ENCODE measurements at places on chromosomes 1 and 21.

GRCh38 chr1:205843036-205843859 is 6.7 kb downstream of the PM20D1 start:
- no peak for DNase-seq

DNA sequence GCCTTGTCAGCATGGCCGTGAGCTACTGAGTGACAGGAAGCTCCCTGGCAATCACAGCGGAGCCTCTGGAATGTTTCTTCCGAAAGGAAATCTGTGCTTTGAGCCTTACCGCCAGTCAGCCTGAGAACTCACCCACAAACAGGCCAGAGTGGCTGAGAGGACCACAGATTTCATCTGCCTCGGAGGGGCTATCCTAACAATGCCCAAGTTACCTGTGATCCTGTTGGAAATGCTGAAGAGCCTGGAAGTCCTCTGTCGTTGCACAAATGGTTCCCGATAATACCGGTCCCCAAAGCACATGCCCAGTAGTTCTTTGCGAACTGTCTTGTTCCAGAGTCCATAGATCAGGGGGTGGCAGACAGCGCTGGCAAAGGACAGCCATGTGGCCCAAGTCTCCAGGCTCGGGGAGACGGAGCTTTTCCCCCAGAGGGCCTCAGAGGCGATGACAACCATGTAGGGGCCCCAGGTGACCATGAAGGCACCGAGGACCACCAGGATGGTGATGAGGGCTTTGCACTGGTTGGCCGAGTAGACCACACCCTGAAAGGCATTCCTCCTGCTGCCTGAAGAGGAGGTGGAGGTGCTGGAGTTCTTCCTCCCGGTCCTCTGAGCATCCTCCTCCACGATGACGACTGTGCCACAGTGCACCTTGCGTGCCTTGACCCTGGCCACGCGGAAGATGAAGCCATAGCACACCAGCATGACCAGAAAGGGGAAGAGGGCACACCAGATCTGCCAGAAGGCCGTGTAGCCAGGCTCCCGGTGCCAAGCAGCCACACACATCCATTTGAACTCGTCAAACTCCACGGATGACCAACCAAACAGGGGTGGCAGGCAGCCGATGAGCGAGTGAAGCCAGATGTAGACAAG is 40.2 kb downstream of the GPR161 start:
- DNase-seq = no peak

GRCh38 chr1:232890340-232890943 is 60.0 kb upstream of the NTPCR start:
- DNase-seq = no peak

DNA sequence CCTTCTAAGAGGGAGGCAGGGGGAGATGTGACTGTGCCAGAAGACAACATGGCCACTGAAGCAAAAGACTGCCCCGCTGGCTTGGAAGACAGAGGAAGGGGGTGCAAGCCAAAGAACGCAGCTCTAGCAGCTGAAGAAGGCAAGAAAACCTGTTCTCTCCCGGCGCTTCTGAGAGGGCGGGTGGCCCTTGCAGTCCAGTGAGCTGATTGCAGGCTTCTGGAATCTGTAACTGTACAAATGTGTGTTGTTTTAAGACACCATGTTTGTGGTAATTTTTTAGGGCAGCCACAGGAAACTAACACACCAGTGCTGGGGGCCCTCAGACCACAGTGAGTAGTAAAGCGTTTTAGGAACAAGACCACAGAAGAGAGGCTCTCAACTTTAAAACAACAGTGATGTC is 47.0 kb downstream of the CD46 start:
- no peak for DNase-seq

GRCh38 chr1:41617336-41617735 is 132.9 kb upstream of the EDN2 start:
- no peak for DNase-seq

DNA sequence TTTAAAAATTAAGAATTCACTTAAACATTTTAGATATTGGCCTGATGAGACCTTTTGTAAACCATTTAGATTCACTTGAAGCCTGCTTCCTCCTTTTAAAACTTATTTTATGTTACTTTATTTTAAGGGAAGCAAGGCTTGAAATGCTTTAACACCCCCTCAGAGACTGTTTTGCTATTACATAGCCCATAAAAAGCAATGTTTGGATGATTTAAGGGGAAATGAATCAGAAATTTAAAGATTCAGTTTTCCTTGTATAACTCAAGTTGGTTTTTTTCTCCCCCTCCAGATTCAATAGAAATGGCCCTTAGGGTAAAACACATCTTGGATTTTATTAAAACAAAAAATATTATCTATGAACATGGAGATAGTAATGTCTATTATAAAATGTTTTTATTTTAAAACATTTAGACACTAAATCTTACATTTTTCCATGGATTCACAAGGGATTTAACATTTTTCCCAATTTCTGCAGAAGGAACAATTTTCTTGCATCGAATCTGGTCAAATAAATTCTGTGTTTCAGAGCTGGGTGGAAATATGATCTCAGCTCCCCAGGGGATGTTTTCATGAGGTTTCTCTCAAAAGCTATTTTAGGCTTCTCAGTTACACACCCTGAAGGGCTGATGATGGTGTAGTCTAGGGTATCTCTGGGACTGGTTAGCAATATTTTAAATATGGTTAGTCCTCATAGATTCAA is 69.3 kb upstream of the WARS2 start:
- no peak for DNase-seq

DNA sequence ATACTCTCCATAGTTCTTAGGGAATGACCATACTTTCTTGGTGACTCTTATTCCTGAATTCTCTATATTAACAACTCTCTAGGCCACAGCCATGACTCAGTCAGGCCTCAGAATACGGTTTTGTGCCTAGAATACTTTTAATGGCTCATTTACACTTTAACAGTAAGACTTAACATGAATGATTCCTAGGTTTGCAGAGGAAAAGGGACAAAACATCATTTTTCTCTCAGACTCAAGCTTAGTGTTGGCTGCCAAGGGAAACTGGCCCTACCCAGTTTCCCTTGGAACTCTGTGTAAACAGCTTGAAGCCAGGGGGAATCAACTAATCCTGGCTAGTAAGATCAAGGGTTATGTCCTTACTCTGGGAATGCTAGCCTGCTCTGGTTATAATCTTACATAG is 164.9 kb upstream of the PKN2 start:
- DNase-seq = no peak

GRCh38 chr1:227736814-227737432 is 1.7 kb downstream of the SNAP47 start:
- DNase-seq = no peak

GRCh38 chr21:38804789-38805327 is 871 bp upstream of the ETS2 start:
- no peak for DNase-seq

- DNase-seq = no peak
Observed at GRCh38 chr1:101406681-101407080, 169.9 kb downstream of the S1PR1 start.

- DNase-seq = no peak
Observed at GRCh38 chr1:24311741-24312140, 7.4 kb upstream of the GRHL3 start.

DNA sequence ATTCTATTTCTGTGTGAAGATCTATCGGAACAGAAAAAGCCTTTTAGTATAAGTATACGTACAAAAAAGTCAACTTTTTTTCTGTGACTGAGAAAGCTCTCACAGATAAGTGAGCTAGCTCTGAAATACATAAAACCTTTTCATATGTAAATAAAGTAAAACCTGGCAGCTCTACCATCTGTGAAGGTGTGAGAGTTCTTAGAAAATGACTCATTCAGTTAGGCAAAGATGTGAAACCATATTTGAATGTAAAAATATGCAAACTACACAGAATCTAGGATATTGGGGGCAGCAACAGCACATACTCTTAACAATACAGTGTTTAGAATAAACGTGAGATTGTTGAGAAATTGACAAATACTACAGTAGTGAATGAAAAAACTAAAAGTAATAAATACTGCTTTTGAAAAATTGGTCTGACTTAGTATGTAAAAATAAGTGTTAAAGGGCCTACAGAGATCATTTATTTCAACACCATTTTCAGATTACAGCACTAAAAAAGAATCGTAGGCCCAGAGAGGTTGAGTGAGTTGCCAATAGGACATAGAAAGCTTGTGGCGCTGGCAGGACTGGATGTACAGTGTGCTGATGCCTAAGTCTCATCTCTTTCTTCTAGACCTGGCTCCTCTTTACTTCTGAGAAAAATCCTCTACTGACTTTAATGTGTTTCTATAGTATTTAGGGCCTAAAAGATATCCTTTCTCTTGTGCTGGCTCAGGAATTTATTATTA is 19.8 kb downstream of the ATP6V1G3 start:
- no peak for DNase-seq

Data from Panc1 (cell line).